ENCODE measurements at places on chromosomes 1 and 21.

DNA sequence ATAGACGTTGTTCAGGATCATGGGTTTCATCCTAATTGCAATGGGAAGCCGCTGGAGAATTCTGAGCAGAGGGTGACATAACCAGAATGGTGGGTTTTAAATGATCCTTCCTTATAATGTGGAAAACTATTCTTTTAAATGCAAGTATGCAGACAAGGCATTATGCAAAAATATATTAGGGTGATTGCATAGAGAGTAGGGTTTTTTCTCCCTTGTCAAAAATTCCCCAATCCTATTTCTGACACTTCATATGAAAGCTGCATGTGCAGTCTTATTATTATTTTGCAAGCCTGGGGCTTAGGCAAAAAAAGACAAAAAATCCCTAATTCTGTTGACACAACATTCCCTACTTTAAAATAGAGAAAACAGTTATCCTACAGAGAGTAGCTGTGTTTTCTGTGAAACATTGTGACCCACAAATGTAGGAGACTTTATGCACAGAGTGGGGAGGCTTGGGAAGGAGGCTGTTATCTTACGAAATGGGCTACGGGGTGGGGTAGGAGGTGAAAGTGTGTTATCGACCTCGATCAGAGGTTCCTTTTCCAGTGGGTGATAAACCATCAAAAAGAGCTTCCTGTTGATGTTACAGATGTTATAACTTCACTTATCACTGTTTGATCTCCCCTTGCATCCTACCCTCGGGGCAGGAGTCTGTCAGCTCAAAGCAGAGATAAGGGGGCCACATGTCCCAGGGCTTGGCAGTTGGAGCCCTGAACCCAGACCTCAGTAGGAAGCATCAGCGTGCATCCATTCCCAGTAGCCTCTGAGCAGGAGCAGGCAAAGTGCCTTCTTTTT, 27.2 kb downstream of the RHEX start:
- no peak overlapping the region for H3K27ac ChIP-seq
- H3K36me3 ChIP-seq: no peaks in the 10 kb centered on the region
- no peak overlapping the region for H3K4me3 ChIP-seq

DNA sequence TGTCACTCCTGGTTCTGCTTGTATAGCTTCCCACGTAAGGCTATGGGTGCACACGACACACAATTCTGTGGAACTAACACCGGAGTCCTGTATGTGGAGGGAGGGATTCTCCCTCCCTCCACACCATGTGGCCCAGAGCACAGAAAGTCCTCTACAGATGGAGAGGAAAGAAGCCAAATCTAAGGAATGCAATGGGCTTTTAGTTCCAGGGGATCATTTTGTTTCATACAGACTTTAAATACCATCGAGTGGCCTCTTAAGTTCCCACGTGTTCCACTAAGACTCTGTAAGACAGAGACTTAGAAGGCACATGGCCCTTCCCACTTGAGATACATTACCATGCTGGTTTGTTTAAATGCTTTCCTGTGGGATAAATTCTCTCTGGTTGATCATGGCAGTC, 156.0 kb downstream of the TGFB2 start:
- no peaks in the 10 kb centered on the region for H3K27me3 ChIP-seq
- no peak for DNase-seq
- peaks cover 5% of the 10 kb centered on the region for H3K4me1 ChIP-seq
- no peak overlapping the region for H3K4me3 ChIP-seq
- no peaks in the 10 kb centered on the region for H3K36me3 ChIP-seq

- DNase-seq: no peak
- H3K4me1 ChIP-seq: peaks cover 2% of the 10 kb centered on the region
- H3K27ac ChIP-seq: no peak overlapping the region
- no peaks in the 10 kb centered on the region for H3K27me3 ChIP-seq
- no peak overlapping the region for H3K4me3 ChIP-seq
- no peaks in the 10 kb centered on the region for H3K36me3 ChIP-seq
Observed at GRCh38 chr1:221606256-221606655, 135.6 kb downstream of the DUSP10 start.

DNA sequence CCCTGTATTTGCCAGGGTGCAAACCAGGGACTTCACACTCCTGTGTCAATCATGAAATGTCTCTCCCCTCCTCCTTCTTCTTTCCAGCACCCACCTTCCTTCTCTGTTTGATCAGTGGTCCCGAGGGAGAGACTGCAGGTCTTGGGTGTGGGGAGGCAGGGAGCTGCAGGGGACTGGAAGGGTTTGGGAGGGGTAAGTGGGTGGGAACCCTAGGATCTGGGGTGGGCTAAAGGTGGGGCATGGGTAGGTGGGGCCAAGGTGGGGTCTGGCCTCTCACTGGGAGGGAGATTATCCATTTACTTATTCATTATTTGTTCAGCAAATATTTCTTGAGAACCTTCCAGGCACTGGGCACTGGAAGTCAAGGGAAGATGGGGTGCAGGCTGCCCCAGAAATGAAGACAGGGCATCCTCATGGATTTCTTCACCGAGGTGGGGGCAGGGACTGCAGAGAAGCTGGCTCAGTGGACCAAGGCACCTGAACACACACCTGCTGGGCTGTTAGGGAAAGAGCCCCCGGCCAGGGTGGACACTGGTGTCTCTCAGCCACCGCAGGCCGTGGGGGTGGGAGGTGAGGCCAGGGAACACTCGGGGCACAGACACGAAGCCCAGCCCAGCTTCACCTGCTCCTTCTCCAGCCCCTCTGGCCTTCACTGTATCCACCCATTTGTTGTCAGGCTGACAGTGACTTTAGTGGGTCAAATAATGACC, 193.9 kb upstream of the C1orf174 start:
- no peak overlapping the region for H3K27ac ChIP-seq
- no peak overlapping the region for H3K4me3 ChIP-seq

DNA sequence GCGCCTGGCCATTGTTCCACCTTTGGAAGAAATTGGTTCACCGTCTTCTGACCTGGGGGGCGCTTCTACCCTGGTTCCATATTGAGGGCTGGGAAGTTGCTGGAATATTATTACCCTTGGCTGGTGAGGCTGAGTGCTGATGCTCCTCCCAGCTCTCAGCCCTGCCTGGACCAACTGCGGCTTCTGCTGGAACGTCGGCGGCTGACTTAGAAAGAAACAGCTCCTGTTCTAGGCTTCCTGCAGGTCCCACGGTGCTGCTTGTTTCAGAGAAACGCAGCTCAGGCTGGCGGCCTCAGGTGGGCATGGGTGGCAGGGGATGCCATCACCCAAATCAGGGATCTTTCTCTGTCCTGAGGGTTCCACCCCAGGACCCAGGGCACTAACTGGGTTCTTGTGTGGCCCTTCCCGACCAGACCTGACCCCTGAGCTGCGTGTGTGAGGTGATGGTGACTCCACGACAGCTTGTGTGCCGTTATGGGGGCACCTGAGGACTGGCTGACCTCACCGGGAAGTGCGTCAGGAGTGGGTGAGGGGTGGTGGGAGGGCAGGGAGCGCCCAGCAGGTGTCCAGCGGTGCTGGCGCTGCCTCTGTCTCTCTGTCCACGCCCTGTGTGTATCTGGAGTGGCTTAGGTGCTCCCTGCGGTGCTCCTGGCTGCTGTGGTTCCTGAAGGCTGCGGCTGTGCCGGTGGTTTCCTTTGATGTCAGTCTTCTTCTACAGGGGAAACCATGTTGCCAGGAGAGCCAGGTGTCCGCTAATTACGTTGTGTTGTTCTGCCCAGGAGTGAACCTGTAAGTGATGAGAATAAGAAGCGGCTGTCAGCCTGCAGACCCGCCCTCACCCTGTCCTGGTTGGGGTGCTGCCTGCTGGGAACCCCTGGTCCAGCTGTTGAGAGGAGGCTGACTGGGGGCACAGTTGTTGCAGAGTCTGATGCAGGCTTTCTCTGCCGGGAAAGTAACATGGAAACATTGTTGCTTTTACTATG, 8.9 kb downstream of the SKI start:
- H3K27ac ChIP-seq: no peak overlapping the region
- H3K4me3 ChIP-seq: no peak overlapping the region
- H3K4me1 ChIP-seq: peaks cover 9% of the 10 kb centered on the region
- DNase-seq: no peak
- H3K36me3 ChIP-seq: peaks cover 3% of the 10 kb centered on the region
- no peaks in the 10 kb centered on the region for H3K27me3 ChIP-seq

GRCh38 chr1:107704911-107705310, 260.1 kb downstream of the VAV3 start:
- no peaks in the 10 kb centered on the region for H3K4me1 ChIP-seq
- no peaks in the 10 kb centered on the region for H3K36me3 ChIP-seq
- no peaks in the 10 kb centered on the region for H3K27me3 ChIP-seq
- no peak overlapping the region for H3K27ac ChIP-seq
- no peak overlapping the region for H3K4me3 ChIP-seq
- no peak for DNase-seq

DNA sequence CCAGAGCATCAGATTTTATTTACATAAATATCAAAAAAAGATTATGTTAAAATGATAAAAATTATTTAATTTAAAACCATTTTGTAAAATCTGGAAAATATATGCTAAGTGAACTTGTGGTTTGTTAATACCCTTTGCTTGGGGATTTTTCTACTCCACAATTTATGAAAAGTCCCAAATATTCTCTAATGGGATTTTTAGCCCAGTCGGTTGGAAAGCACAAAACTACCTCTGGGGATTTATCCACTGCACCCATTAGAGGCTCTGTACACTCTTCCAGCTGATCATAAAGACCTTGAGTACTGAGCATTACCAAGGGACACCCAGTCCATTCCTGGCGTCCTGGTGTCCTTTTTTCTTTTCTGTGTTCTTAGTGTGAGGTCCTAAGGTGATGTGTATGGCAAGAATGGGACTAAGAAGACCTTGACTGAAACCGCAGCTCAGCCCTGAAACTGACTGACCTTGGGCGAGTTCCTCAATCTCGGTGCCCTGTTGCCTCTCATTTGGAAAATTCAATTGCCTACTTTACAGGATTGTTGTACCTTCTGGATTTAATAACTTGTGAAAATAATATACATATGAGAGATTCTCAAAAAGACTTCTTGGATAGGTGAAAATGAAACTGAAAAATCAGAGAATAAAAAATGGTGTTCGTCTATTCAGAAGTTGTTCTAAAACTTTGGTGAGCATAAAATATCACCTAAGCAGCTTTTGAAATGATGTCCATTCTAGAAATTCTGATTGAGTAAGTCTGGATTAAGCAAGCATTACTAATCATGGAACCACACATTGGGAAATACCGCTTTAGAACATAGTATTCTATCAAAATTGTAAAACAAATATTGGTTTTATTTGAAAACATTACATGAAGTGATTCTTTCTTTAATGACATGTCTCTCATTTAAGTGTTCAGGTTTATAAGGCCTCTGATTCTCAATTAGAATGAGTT, 21.5 kb upstream of the SAMSN1 start:
- no peaks in the 10 kb centered on the region for H3K27me3 ChIP-seq
- no peaks in the 10 kb centered on the region for H3K4me1 ChIP-seq
- no peak overlapping the region for H3K27ac ChIP-seq

DNA sequence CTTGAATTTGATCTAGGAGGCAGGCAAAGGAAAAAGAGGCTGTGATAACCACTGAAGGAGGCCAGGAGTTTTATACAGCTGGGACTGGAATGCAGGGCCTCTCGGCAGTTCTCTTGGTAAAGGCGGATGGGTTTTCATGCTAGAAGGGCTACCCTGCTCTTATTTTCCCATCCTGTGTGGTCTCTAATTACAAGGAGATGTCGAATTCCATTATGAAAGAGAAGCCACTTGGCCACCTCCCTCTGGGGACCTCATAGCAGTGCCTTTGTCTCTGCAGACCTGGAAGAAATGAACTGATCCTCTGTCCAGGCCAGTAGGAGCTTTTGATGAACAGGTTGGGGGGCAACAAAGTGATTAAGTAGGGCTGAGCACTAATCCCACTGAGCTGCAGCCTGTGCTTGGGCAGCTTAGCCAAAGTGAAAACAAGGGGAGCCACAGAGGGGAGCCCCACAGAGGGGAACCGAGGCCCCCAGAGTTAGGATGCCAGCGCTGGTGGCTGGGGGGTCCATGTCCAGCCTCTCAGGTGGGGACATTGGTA, 42.2 kb upstream of the BCAR3 start:
- H3K27me3 ChIP-seq: no peaks in the 10 kb centered on the region
- H3K36me3 ChIP-seq: no peaks in the 10 kb centered on the region
- peaks cover 6% of the 10 kb centered on the region for H3K4me1 ChIP-seq
- no peak overlapping the region for H3K27ac ChIP-seq

GRCh38 chr1:160219062-160219929, 14.1 kb downstream of the PEA15 start:
- peaks cover 3% of the 10 kb centered on the region for H3K4me1 ChIP-seq
- peak; percentile 87 for DNase-seq
- peaks cover 26% of the 10 kb centered on the region for H3K36me3 ChIP-seq
- H3K27ac ChIP-seq: peak overlapping the region; percentile 14

- H3K36me3 ChIP-seq: no peaks in the 10 kb centered on the region
- DNase-seq: peak; percentile 44
Observed at GRCh38 chr1:108877348-108878159, 769 bp downstream of the GPSM2 start.

DNA sequence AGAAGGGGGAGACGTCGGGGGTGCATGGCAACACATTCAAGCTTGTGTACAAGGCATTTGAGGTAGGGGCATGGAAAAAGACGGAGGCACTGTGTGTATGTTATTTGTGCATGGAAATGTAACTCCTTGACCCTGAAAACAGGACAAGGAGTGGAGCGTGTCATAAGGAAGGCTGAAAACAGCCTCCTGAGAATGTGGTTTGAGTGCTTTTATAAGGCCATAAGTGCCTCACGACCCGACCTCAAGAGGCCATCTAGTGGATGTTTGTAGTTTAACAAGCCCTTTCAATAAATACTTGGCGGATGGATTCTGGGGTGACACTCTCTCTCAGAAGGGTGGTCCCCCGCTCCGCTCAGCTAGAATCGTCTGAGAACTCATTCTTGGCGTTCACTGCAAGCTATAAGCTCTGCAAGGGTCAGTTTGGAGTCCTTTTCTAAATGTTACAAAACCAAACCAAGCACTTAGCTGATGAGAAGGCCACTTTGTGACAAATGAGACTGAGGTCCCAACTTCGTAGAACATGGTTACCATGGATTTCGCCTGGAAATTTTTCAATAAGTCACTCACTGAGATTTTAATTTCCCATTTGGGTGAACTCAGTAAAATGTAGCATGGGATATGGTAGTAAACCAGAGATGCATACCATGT, 38.8 kb upstream of the CLCA4 start:
- peaks cover 12% of the 10 kb centered on the region for H3K4me1 ChIP-seq
- no peaks in the 10 kb centered on the region for H3K36me3 ChIP-seq
- H3K27me3 ChIP-seq: no peaks in the 10 kb centered on the region
- DNase-seq: peak; percentile 60
- H3K27ac ChIP-seq: no peak overlapping the region
- H3K4me3 ChIP-seq: no peak overlapping the region

GRCh38 chr1:160058087-160058486, 11.9 kb downstream of the KCNJ10 start:
- no peak overlapping the region for H3K27ac ChIP-seq
- no peaks in the 10 kb centered on the region for H3K36me3 ChIP-seq
- H3K27me3 ChIP-seq: no peaks in the 10 kb centered on the region
- peak; percentile 40 for DNase-seq
- H3K4me1 ChIP-seq: no peaks in the 10 kb centered on the region
- no peak overlapping the region for H3K4me3 ChIP-seq

DNA sequence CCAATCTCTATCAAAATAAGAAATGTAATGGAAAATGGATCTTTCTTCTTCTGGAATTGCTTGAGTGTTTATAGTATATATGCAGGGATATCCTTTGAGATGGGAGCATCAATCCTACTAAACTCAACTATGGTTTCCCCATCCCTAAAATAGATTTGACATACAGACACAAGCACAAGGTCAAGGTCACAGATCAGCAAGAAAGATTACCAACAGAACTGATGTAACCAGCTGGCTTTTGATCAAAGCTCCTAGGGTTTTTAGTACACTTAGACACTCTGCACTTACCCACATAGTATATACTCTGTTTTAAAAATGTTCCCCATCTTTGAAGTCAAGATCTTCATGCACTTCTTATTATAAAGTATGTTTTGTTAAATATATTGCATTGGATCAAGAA, 85.5 kb downstream of the NRIP1 start:
- H3K27ac ChIP-seq: no peak overlapping the region
- H3K4me1 ChIP-seq: no peaks in the 10 kb centered on the region
- no peaks in the 10 kb centered on the region for H3K36me3 ChIP-seq
- no peak overlapping the region for H3K4me3 ChIP-seq
- no peaks in the 10 kb centered on the region for H3K27me3 ChIP-seq

Measured in mesendoderm (in vitro differentiated cells).